ENCODE measurements at places on chromosomes 1 and 21. TPM values are rescaled to one million over a fixed set of nuclear protein-coding genes. Genes with fewer than 3 reads are reported as not detected.

DNA sequence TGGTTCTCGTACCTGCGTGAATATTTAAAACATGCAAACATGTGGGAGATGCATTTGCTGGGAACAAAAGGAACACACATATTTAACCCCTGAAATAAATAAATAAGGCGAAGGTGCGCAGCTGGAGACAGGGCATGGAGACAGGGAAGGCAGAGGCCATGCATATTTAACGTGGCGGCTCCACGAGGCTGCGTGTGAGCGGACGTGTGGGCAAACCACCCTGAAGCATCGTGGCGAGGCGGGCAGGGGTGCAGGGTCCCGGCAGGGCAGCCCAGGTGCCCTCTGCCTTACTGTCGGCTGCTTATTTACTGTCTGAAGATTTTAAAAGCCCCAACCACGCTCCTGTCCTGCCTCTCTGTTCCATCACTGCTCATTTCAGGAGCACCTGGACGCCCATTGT lies 104.0 kb upstream of the ACTRT2 start:
- DNase-seq: no peak
- no peak overlapping the region for H3K27ac ChIP-seq
- peaks cover 6% of the 10 kb centered on the region for H3K4me1 ChIP-seq
- peaks cover 14% of the 10 kb centered on the region for H3K27me3 ChIP-seq

GRCh38 chr1:2778220-2778592 lies 23.3 kb downstream of the TTC34 start:
- no peak for DNase-seq
- peaks cover 9% of the 10 kb centered on the region for H3K27me3 ChIP-seq
- no peak overlapping the region for H3K4me3 ChIP-seq
- H3K27ac ChIP-seq: no peak overlapping the region
- H3K36me3 ChIP-seq: no peaks in the 10 kb centered on the region

GRCh38 chr1:201499795-201500669 lies 6.9 kb downstream of the CSRP1 start:
- no peak for DNase-seq
- H3K4me1 ChIP-seq: peaks cover 19% of the 10 kb centered on the region
- no peaks in the 10 kb centered on the region for H3K27me3 ChIP-seq
- H3K27ac ChIP-seq: no peak overlapping the region
- H3K4me3 ChIP-seq: no peak overlapping the region

- H3K4me3 ChIP-seq: peak within 1 kb of the TSS; percentile 79
- DNase-seq: no peak
- H3K36me3 ChIP-seq: no peaks in the 10 kb centered on the region
- H3K27ac ChIP-seq: no peak within 1 kb of the TSS
- H3K4me1 ChIP-seq: peaks cover 22% of the 10 kb centered on the region
- peaks cover 57% of the 10 kb centered on the region for H3K27me3 ChIP-seq
Measured at GRCh38 chr1:15153184-15153841, at the start of gene TMEM51. TSS of gene TMEM51 (plus strand) at chr1:15153747. CDS start at chr1:15215088, 61,341 bp downstream.

DNA sequence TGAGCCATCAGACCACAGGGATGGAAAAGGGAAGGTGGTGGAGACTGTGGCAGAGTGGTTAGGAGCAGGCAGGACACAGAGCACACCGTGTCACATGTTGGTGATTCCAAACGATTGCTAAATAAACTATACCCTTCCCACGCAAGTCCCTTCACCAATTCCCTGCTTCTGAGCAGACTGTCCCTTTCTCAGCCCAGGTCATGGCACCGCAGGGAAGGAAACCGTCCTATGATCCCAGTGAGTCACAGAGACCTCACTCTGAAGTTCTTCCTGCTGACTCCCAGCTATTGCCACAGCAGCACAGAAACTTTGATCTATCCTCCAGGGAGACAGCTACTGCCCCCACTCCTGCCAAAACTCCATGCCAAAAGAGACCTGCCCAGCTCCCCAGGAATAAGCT lies 19.2 kb downstream of the RIMS3 start:
- H3K36me3 ChIP-seq: peaks cover 2% of the 10 kb centered on the region
- H3K4me1 ChIP-seq: peaks cover 5% of the 10 kb centered on the region
- DNase-seq: no peak
- no peak overlapping the region for H3K27ac ChIP-seq
- H3K27me3 ChIP-seq: peaks cover 20% of the 10 kb centered on the region
- H3K4me3 ChIP-seq: no peak overlapping the region

- peak overlapping the region; percentile 94 for H3K27ac ChIP-seq
- peak; percentile 43 for DNase-seq
- peaks cover 44% of the 10 kb centered on the region for H3K27me3 ChIP-seq
- H3K4me1 ChIP-seq: peaks cover 20% of the 10 kb centered on the region
- peak overlapping the region; percentile 94 for H3K4me3 ChIP-seq
Measured at GRCh38 chr1:234326497-234327366, 46.5 kb upstream of the COA6 start.

DNA sequence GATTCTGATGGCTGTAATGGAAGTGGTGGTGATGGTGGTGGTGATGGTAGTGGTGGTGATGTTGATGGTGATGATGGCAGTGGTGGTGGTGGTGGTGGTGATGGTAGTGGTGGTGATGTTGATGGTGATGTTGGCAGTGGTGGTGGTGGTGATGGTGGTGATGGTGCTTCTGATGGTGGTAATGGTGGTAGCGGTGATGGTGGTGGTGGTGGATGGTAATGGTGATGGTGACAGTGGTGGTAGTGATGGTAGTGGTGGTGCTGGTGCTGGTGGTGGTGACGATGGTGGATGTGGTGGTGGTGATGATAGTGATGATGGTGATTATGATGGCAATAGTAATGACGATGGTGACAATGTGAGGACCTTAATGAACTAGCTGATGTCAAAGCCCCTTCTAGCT lies 35.6 kb upstream of the LRRC3 start:
- no peak overlapping the region for H3K4me3 ChIP-seq
- no peak for DNase-seq
- H3K4me1 ChIP-seq: no peaks in the 10 kb centered on the region
- no peaks in the 10 kb centered on the region for H3K36me3 ChIP-seq

GRCh38 chr1:6118415-6118814 lies 61.7 kb downstream of the CHD5 start:
- H3K4me3 ChIP-seq: no peak overlapping the region
- H3K27ac ChIP-seq: no peak overlapping the region
- no peak for DNase-seq
- no peaks in the 10 kb centered on the region for H3K27me3 ChIP-seq

DNA sequence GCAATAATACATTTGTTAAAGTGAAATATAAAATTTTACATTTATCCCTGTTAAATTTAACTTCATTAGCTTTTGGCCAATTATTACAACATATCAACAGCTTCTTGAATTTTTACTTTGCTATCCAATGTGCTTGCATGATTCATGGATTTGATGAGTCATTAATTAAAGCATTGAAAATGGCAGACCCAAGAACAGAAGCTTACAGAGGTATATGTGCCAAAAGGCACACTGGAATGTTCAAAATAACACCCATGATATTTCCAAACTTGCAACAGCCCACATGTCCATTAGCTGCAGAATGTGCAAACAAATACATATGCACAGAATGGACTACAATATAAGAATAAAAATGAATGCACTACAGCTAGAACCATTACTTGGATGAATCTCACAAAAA lies 76.4 kb upstream of the MAN1A2 start:
- peaks cover 2% of the 10 kb centered on the region for H3K4me1 ChIP-seq
- no peaks in the 10 kb centered on the region for H3K36me3 ChIP-seq
- H3K27ac ChIP-seq: no peak overlapping the region
- peaks cover 22% of the 10 kb centered on the region for H3K27me3 ChIP-seq
- no peak overlapping the region for H3K4me3 ChIP-seq

GRCh38 chr1:178802873-178803272 lies 68.0 kb downstream of the ANGPTL1 start:
- no peaks in the 10 kb centered on the region for H3K27me3 ChIP-seq
- no peak for DNase-seq
- peaks cover 4% of the 10 kb centered on the region for H3K36me3 ChIP-seq
- no peak overlapping the region for H3K27ac ChIP-seq
- H3K4me3 ChIP-seq: no peak overlapping the region

DNA sequence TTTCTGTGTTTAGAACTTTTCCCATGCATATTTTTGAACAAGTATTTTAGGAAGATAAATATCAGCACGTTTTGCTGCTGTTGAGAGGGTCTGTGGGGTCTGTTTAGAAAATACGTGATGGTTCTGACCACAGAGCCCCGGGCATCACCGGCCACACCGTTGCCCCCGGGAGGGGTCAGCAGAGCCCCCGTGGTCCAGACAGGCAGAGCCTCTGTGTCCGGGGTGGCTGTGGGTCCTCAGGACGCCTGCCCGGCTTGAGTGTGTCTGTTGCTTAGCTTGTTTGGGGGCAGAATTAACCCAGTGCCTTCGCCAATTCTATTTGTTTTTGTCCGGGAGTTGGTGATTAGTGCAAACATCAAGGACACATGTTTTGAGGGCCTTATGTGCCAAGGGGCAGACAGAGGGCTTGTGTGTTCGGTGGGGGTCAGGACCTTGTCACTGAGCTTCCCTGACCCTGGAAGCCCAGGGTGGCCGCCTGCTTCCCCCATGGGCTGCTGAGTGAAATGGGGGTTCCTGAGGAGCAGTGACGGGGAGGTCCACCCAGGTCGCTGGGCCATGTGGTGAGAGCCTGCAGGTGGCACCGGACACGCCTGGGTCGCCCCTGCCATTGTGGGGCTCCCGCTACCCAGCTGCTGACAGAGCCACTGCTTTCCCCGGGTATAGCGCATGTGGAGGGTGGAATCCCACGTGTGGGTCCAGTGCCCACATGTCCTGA lies 122.2 kb downstream of the SIK1 start:
- H3K4me3 ChIP-seq: no peak overlapping the region
- H3K27ac ChIP-seq: no peak overlapping the region
- H3K36me3 ChIP-seq: no peaks in the 10 kb centered on the region
- peaks cover 43% of the 10 kb centered on the region for H3K27me3 ChIP-seq
- no peaks in the 10 kb centered on the region for H3K4me1 ChIP-seq

DNA sequence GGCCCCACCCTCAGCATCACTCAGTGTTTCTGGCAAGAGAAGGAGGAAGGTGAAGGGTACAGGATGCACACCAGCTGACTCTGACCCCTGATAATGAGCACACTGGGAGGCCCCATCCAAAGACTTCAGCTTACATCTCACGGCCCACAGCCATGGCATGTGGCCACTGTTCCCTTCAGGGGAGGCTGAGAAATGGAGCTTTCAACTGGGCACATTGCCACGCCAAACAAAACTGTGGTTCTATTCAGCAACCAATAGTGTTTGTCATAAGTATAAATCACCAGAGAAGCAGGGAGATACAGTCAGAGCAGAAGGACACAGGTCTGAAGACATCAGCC lies 12.7 kb upstream of the TRAF3IP3 start:
- no peak overlapping the region for H3K4me3 ChIP-seq
- no peak for DNase-seq
- H3K27me3 ChIP-seq: no peaks in the 10 kb centered on the region
- H3K27ac ChIP-seq: peak overlapping the region; percentile 82
- H3K4me1 ChIP-seq: peaks cover 20% of the 10 kb centered on the region
- H3K36me3 ChIP-seq: peaks cover 2% of the 10 kb centered on the region

GRCh38 chr1:201253906-201254624 lies 29.2 kb upstream of the PKP1 start:
- H3K36me3 ChIP-seq: no peaks in the 10 kb centered on the region
- peaks cover 4% of the 10 kb centered on the region for H3K4me1 ChIP-seq
- H3K27ac ChIP-seq: no peak overlapping the region
- no peak overlapping the region for H3K4me3 ChIP-seq
- H3K27me3 ChIP-seq: peaks cover 33% of the 10 kb centered on the region

DNA sequence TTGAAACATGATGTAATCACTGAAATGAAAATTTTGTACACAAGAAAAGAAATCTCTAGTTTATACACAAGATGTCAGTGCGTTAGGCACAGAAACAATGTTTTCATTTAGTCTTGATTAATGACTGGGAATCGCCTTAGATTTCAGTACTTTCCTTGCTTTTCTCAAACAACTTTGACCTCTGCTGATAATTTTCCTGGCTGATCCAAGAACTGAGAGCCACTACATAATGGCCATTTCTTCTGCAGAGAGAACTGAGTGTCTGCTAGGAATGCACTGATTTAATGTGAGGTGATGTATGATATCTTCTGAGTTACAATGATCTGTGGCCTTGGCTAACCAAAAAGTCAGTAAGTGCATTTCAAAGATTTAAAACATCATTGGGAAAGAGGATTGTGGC lies 308.1 kb downstream of the CTH start:
- H3K4me1 ChIP-seq: no peaks in the 10 kb centered on the region
- no peak overlapping the region for H3K27ac ChIP-seq
- H3K36me3 ChIP-seq: no peaks in the 10 kb centered on the region
- DNase-seq: no peak

GRCh38 chr1:11056504-11056903 lies 3.3 kb downstream of the SRM start:
- peaks cover 24% of the 10 kb centered on the region for H3K4me1 ChIP-seq
- DNase-seq: no peak
- no peaks in the 10 kb centered on the region for H3K27me3 ChIP-seq
- no peak overlapping the region for H3K27ac ChIP-seq
- H3K4me3 ChIP-seq: no peak overlapping the region
- H3K36me3 ChIP-seq: no peaks in the 10 kb centered on the region

DNA sequence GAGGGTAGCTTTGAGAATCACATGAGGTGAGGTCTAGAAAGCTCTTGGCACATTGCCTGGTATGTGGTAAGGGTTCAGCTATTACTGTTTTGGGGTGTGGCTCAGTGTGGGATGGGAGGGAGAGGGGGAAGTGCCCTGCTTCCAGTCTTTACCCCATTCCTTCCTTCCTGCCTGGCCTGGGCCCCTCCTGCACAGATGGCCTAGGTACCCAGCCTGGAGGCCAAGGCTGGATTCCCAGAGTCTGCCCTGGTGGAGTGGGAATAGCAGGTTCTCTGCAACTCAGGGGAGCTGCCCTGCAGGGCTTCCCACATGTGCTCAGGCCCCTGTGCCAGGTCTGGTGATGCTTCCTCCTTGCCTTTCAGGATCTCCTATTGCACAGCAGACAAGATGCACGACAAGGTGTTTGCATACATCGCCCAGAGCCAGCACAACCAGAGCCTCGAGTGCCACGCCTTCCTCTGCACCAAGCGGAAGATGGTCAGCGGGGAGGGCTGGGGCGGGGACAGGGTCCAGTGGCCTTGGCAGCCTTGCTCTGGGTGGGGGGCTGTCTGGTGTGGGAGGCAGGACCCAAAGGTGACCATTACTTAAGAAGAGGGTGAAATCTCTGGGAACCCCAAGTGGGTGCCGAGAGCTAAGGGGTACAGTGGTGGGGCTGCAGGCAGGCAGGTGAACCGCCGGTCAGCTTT lies 13.5 kb downstream of the LDLRAP1 start:
- H3K27ac ChIP-seq: peak overlapping the region; percentile 87
- H3K27me3 ChIP-seq: no peaks in the 10 kb centered on the region
- H3K36me3 ChIP-seq: peaks cover 2% of the 10 kb centered on the region
- H3K4me1 ChIP-seq: peaks cover 67% of the 10 kb centered on the region
- no peak for DNase-seq

- peak overlapping the region; percentile 80 for H3K4me3 ChIP-seq
- peaks cover 5% of the 10 kb centered on the region for H3K36me3 ChIP-seq
- no peak for DNase-seq
- peaks cover 38% of the 10 kb centered on the region for H3K27me3 ChIP-seq
Measured at GRCh38 chr1:207453710-207454045, 450 bp upstream of the CR2 start.

The TTC34 gene
- 1.1 TPM for total RNA-seq

The LYPD8 gene
- not detected for total RNA-seq

The GBP4 gene
- total RNA-seq: 34.1 TPM

The ATPAF1 gene
- 19.7 TPM for total RNA-seq
